Activated CD4-positive, alpha-beta T cell treated with anti-CD3 and anti-CD28 coated beads, Interleukin-2, Interleukin-6, amounts not matched to agents 100 ng/mL and 50 ng/mL, durations not matched to agents 16 hours and 8 hours (primary cell): ENCODE measurements at places on chromosomes 2 and 18.

DNA sequence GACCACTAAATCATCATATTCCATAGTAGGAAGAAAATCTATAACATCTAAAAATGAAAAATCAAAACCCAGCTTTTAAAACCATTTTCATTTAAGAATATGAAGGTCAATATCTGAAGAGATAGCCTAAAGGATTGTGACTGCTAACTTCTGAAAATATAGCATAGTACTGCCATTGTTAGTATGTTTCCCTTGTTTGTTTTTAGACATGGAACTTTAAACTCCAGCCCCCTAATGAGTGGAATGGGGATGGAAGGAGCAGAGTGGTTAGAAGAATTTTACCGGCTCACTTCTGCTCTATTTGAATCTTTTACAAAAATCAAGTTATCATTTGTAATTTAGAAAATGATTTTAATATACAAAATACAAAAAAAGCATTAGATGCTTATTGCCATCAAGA, 169.0 kb downstream of the CD226 start:
- DNase-seq, result no peak

DNA sequence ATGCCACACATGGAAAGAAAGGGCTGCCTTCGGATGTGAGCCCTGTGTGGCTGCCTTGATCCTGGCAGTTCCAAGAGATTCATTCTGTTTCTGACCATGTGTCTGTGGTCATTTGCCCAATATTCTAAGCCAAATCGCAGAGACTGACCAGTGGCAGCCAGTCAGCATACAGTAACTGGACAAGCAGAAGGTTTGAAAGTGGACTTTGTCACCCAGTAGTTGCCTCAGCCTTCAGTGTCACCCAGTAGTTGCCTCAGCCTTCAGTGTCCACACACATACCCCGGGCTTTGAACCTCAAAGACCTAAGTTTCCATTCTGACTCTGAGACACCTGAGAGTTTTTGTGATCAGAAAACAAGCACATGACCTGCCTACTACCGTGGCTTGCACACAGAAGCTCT, 5.0 kb downstream of the RFX8 start:
- DNase-seq, result no peak

- no peak for DNase-seq
Observed at GRCh38 chr2:97891611-97892010, 104.1 kb downstream of the TMEM131 start.

DNA sequence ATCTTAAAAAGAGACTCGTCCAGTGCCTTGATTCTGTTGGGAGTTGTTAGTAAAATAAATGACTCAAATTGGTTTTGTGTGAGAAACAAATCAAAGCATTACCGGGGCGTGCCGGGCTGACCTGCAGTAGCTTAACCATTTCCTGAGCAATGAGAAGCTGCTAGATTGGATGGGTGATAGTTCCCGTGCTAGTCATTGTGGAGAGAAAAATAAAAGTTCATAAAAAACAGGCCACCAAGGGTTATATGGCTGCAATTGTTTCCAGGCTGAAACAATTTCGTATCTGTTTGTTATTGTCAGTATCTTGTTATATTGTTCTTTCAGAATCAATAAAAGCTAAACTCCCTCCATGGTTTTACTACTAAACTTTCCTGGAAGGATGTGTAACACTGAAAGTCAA, 314.4 kb downstream of the MTX2 start:
- peak; percentile 60 for DNase-seq

GRCh38 chr2:113407446-113408099, 29.9 kb upstream of the ZNG1B start:
- no peak for DNase-seq

DNA sequence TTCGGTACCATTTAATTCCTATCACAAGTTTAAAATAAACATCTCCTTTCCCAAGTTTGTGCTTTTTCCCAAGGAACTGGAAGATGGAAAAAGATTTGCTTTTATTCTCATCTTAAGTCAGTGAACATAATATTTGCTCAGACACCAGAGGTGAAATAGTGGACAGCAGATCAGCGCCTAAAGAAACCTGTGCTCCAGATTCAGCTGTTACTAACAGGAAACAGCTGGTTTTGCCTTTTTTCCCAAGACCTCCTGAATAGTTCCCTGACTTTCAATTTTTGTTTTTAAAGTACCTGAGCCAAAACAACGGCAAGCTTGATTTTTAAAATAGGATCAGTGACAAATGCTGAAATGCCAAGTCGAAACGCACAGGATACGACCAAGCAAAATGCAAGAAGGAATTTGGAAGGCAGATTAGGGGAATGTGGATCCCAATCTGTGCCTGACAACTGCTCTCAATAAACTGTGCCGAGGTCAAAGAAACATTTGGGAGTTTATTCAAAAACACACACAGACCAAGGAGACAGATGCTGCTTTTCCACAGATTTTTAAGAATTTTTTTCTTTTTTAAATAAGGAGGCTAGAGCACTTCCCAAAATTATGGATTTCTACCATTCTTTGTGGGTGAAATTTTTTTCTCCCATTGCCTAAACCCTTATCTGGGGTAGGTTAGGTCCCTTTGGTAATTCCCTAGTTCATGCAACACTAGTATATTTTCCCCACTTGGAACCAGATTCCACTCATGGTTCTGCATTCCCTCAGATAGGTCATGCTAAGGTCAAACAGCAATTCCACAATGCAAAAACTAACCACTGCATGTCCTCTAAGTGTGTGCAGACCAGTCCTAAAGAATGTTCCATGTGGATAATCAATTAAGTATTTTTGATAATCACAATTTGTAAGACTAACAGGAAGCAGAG, 121.5 kb upstream of the PDE1A start:
- DNase-seq, result no peak

GRCh38 chr2:88201811-88202169, 31.6 kb downstream of the THNSL2 start:
- no peak for DNase-seq

DNA sequence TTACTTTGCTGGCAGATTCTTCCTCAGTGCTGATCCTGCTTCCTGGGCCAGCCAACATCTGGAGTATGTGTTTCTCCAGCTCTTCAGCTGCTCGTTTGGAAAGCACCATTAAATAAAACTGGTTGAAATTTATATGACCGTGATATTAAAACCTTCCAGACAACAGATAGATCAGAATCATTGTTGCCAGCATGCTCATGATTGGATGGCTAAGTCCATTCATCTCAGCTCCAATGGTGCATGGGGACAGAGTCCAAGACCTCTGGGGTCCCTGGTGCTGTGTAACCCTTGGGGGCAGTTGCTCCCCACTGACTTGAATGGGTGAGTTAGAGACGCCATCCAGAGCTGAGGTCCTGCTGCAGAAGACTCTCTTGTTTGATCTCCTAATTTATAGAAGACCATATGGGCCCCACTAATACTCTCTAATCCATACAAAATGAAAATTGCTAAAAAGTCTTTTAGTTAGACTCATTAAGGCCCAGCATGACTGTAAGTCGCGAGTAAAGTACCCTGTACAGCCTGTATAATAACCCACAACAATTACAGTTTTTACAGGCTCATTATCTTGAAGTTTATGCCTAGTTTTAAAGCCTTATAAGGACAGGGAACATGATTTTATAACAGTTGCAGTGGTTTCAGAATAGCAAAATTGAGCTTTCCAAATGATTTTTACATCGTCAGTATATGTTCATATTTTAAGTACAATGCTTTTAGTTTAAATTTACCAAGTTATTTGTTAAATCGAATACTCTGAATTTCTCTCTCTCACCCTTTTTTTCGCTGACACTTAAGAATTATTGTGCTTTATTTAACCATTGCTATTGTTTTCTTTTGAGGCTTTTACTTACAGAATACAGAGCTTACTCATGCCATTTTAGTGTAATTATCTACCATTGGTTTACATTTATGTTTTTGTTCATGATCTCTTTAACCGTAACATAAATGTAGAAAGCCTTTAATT, 60.0 kb downstream of the CABLES1 start:
- no peak for DNase-seq

GRCh38 chr2:217101972-217102371, 242.1 kb upstream of the TNP1 start:
- DNase-seq, result no peak

DNA sequence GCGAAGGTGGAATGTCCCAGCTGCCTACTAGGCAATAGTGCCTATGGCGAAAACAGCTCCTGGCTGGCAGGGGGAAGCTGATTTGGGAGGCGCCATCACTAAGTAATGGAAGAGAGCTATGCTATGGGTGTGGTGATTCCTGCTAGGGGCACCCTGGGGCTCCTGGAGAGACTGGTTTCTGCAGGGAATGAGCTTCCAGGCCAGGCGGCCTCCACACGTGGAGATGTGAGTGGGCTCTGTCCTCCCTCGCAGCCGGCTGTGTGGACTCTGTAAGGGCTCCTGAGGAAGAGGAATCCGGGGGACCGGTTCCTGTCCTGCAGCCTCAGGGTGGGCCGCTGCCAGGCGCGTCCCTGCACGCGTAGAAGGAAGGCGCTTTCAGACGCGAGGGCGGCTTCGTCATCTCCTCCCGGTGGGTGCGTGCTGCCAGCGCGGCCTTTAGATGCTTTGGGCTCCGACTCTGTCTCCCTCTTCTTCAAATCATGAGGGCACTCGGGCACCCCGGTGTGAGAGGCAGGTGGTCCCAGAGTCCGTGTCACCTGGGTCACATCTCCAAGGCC, 55.5 kb upstream of the ANKRD62 start:
- DNase-seq, result no peak

DNA sequence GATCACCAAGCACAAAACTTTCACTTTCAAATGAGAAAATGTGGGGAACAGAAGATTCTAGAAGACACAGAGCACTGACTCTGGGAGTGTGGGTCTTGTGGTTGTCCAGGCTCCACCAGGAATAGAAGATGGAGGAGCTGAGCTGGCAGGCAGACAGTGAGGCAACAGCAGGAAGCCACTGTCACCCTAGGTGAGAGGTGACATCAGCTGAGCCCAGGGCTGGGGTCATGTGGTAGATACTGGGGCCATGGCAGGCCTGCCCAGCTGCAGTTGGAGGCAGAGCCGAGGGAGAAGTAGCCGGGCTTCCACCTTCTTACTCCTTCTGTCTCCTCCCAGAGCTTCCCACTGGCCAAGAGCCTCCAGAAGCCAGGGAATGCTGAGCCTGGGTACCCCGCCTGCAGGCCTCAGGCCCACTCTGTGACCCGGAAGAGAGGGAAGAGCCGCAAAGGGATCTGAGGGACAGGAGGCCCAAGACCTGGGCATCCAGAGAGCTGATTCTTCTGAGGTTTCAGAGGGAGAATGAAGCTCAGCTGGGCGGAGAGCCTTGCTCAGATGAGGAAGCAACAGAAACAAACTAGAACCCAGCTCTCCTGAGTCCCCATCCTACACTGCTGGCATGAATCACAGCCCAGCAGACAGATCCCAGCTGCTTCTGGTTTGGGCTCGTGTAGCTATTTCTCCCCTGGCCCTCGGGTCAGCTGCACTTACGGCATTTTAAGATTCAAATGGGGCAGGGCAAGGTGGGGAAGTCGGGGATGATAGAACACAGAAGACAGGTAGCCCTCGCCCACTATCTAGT, 39.8 kb upstream of the ASAP2 start:
- no peak for DNase-seq

DNA sequence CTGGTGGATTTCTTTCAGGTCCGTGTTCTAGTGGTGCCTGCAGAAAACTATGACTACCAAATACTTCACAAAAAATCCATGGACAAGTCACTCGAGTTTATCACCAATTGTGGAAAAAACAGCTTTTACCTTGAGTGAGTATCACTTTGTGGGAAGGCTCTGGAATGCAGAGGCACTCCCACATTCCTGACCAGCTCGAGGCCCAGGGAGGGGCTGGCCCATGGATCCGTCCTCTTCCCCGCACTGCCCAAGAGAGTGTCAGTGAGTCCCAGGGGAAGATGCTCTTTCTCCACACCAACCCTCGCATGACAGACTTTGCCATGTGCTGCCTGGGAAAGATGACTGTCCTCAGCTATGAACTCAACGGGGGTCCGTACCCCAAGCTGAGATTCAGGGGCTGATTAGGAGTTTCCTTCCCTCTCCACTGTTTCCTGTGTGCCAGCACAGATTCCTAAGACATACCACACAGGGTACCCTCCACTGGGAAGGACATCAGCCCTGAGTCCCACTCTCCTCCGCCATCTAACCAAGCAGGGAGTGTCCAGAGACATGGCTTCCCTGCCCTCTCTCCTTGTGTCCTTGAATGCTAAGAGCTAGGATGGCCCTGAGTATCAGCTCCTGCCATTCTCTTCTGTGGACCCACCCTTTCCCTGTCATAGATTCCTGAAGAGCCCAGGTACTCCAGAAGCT, 155.9 kb downstream of the LAMA3 start:
- DNase-seq, result no peak

DNA sequence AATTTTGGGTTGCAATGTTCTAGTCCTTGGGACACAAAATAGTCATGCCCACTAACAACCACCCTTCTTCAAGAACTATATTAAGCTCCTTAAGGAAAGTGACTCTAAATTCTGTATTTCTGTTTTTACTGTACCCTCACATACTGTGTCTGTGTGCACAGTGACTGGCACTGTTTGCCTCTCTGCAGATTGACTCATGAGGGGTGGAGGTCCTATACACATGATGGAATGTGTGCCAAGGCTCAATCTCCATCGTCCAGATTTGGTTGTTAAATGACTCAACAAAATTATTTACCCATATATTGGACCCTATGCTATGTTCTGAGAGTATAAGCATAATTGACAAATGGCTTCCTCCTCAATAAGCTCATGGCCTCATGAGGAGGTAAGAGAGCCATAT, 126.6 kb upstream of the CWC22 start:
- no peak for DNase-seq

DNA sequence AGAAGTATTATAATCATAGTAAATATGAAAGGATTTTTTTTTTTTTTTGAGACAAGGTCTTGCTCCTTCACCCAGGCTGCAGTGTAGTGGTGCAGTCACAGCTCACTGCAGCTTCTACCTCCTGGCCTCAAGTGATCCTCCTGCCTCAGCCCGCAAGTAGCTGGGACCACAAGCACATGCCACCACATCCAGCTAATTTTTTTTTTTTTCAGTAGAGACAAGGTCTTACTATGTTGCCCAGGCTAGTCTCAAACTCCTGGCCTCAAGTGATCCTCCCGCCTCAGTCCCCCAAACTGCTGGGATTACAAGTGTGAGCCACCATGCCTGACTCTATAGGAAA, 301.6 kb upstream of the STON1 start:
- DNase-seq, result no peak

DNA sequence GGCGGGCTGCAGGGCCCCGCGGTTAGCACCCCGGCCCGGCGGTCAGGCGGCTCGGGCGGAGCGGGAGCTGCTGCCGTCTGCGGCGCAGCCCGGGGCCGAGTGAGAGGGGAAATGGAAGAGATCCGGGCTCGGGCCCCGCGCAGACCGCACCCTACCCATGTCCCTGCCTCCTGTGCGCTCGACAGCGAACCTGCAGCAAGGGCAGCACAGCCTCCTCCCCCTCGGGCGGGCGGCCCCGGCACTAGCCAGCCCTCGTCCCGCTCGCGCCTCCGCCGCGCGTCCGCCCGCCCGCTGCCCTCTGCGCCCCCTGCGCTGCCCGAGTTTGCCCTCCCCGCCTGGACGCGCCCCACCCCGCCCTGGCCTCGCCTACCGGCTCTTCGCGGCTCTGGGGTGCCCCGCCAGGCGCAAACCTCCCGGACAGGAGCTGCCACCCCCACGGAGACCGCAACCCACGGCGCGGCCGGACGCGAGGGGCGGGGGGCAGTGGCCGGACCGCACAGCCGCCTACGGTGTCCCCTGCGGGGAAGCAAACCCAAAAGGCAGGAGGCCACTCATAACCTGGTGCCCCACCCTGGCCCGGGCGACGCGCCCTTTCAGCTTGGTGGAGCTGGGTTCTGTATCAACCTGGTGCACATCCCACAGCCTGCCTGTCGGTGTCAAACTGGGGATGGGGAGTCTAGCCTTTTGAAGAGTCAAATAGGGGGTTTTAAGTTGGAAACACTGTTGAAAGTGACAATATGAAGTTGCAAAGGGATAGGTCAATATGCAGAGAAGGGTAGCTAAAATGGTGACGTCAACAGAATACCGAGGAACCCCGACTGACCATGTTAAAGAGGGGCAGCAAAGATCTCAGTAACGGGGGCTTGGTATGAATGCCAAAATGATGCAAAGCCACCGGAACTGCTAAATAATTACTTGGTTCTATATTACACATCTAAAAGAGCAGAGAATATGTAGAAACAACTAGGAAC, at the start of gene IHH:
Gene IHH, minus strand, starts transcription at position 101 of the 971 bp plus-strand sequence. CDS start 454 bp downstream, outside the sequence.
- DNase-seq, result no peak
